ENCODE measurements at places on chromosomes 7 and 10. TPM values are rescaled to one million over a fixed set of nuclear protein-coding genes. Genes with fewer than 3 reads are reported as not detected.

- DNase-seq = no peak
These were observed 69.0 kb upstream of the GDF10 start for GRCh38 chr10:47230957-47231356.

GRCh38 chr7:41796331-41796730 lies 93.4 kb upstream of the INHBA start:
- no peak for DNase-seq

DNA sequence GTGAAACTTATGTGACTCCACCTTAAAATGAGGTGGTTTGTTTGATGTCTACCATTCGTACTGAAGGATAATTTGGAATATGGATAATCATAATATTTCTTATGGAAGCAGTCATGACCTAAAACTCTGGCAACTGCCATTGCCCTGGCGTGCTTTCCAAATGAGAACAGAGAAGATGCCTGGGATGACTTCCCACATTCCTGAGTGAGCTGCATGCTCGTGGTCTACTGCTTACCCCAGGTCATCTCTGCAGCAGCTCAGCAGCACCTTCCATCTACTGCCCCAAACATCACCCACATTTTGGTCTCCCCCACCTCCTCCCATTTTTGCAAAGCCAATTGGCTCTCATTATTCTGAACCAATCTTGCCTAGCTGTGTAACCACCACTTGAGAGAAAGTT lies 40.1 kb downstream of the LYZL1 start:
- no peak for DNase-seq

DNA sequence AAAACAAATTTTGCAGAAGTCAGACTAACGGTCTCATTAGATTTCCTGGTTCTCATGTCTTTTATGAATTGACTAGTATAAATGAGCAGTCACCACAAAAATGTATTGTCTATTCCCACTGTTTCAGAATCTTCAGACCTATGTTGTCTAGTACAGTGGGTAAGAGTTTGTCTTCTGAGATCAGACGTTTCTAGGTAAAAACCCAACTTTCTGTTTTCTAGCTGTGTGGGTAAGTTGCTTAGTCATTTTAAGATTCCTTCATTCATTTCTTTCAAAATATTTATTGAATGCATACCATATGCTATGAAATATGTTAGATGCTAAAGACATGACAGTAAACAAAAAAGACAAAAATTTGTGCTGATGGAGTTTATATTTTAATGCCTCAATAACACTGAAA lies 156.3 kb downstream of the POLR1F start:
- DNase-seq = no peak

GRCh38 chr7:100684534-100685042 lies 9.5 kb downstream of the GIGYF1 start:
- DNase-seq = no peak

DNA sequence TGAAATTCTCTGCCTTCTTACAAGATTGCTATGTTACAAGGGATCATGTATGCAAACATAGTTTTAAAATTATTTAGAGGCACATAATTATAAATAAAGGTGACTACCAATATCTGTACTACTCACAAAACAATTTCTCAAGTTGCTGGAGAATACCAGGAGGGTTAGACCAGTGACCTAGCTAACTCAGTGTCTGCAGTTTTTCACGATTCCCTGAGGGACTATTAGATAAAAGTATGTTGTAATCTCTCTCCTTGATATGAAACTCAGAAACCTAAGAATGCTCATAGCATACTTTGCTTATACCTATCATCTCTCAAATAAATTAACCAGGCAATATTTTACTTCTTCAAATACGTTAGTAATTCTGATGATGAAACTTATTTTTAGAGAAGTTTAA lies 534.0 kb upstream of the ANKRD30A start:
- DNase-seq = no peak

DNA sequence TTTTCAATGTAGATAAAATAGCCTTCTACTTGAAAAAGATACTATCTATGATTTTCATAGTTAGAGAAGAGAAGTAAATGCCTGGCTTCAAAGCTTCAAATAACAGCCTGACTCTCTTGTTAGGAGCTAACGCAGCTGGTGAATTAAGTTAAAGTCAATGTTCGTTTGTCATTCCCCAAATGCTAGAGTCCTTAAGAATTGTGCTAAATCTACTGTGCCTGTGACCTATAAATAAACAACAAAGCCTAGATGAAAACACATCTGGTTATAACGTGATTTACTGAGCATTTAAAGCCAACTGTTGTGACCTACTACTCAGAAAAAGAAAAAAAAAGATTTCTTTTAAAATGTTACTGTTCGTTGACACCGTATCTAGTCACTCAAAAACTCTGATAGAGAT lies 134.7 kb downstream of the POLR1F start:
- DNase-seq = no peak

- DNase-seq = no peak
These were observed 71.2 kb upstream of the DUSP5 start for GRCh38 chr10:110426294-110427181.

GRCh38 chr10:47295411-47295810 lies 4.6 kb upstream of the GDF10 start:
- no peak for DNase-seq

GRCh38 chr7:110071192-110071591 lies 1019.7 kb upstream of the LRRN3 start:
- DNase-seq = no peak

DNA sequence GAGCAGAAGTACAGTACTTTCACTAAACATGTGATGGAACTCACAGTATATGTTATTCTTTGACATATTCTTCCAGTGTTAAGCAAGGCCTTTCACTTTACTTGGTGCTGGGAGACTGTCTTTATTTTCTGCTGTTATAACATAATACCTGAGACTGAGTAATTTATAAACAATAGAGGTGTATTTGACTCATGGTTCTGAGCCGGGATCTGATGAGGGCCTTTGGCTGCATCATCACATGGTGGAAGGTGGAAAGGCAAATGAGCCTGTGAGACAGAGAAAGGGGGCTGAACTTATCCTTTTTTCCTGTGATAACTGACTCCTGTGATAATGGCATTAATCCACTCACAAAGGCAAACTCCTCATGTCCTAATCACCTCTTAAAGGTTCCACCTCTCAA lies 1.4 kb downstream of the SUPV3L1 start:
- DNase-seq = no peak

- DNase-seq = no peak
These were observed 58.2 kb upstream of the DNAAF5 start for GRCh38 chr7:668139-668931.

- no peak for DNase-seq
These were observed 5.3 kb upstream of the PILRA start for GRCh38 chr7:100367676-100368613.

PRTFDC1 gene
- 23.3 TPM for total RNA-seq

SORCS1 gene
- 34.8 TPM for total RNA-seq

FOXI2 gene
- total RNA-seq = not detected

OR9A2 gene
- total RNA-seq = 9.7 TPM

HMX2 gene
- total RNA-seq = not detected

Data from dorsolateral prefrontal cortex (tissue), 122 donors.